Bronchial epithelial cell (primary cell): ENCODE measurements at places on chromosomes 7 and 10.
A peak's percentile ranks its signal among the peaks of the same experiment; 100 is the strongest.

DNA sequence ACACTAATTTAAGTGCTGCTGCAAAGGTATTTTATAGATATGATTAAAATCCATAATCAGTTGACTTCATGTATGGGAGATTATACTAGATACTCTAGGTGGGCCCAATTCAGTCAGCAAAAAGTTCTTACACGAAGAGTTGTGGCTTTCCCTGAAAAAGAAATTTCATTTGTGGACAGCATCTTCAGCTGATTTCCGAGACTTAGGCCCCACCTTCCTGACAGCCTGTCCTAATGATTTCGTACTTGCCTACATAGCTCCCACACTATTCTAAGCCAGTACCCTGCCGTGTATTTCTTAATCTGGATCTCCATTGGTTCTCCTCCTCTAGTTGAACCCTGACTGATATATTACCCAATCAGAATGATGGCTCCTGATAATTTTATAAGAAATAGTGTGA lies 297.9 kb downstream of the EXOC4 start:
- DNase-seq = no peak

DNA sequence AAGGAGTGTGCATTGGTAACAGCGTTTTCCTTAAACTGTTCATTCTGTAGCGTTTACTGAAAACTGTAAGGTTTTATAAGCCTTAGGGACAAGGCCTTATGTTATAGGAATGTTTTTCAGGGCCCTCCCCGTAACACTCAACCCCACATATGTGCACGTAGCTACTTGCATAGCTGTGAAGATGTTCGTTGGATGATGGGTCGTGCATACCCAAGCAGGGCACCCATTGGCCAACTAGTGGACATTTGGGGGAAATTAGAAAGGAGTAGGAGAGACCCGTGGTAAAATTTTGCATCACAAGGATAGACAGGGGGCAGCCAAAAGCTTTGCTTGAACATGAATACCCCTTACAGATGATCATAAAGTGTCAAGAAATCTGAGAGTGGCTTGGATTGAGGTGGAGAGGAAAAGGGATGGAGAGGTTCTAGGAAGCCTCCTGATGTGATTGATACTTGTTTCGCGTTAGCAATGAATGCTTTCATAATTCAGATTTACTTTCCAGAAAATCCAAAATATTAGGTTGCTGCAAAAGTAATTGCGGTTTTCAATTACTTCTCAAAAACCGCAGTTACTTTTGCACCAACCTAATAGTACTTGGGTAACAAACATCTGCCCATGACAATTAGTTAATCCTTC lies 878 bp downstream of the SEC61A2 start:
- peak; percentile 70 for DNase-seq

DNA sequence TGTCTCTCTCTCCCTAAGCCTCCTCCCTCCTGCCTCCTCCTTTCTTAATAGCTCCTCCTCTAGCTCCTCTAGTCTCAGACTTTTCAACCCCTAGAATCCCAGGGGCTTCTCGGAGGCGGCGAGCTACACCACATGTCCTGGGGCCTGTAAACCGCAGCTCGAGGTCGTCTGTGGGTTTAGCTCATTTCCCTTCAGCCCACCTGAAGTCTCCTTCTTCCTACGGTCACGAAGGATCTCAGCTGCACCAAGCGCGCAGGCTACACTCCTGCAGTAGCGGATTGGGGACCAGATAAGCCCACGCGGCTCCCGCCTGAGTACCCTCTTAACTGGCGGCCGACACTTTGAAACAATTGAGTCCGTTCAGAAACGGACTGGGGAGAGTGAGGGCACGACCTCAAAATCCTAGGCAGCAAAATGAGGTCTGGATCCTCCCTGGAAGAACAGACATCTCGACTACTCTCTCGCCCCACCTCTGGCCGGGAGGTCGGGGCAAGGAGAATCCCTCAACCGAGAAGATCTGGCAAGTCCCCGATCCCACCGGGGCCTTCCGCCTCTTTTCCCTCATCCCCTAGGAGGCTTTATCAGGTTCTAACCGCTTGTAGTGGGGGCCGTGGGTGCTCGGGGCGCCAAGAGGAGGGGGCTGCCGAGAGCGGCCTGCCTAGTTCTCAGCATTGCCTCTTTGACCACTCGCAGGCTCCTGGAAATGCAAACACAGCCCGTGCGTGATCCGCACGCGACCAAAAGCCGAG lies 1.3 kb upstream of the SORCS3 start:
- no peak for DNase-seq

DNA sequence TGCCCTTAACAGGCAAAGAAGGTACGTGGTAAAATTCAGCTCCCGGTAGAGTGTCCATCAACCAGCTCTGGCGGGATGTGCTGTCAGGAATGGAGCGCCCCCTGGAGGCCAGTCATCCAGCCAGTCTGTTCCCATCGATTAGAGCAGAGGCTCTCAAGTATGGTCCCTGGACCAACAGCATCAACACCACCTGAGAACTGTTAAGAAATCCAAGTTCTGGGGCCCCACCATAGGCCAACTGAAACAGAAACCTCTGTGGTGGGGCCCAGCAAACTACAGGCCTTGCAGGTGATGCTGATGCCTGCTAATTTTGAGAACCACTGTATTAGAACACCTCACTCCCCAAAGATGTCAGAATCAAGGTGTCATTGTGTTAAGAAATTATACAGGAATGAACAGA lies 109.2 kb downstream of the DPY19L1 start:
- DNase-seq = peak; percentile 23

GRCh38 chr10:6198171-6198570 lies 4.6 kb upstream of the PFKFB3 start:
- DNase-seq = no peak

- DNase-seq = peak; percentile 78
Measured at GRCh38 chr7:112420236-112420861, 29.9 kb upstream of the IFRD1 start.

- DNase-seq = peak; percentile 26
Measured at GRCh38 chr7:55250313-55250712, 114.8 kb upstream of the LANCL2 start.

- DNase-seq = no peak
Measured at GRCh38 chr10:51564896-51565510, 134.4 kb downstream of the CSTF2T start.

GRCh38 chr10:17836942-17837341 lies 27.8 kb downstream of the MRC1 start:
- peak; percentile 59 for DNase-seq

DNA sequence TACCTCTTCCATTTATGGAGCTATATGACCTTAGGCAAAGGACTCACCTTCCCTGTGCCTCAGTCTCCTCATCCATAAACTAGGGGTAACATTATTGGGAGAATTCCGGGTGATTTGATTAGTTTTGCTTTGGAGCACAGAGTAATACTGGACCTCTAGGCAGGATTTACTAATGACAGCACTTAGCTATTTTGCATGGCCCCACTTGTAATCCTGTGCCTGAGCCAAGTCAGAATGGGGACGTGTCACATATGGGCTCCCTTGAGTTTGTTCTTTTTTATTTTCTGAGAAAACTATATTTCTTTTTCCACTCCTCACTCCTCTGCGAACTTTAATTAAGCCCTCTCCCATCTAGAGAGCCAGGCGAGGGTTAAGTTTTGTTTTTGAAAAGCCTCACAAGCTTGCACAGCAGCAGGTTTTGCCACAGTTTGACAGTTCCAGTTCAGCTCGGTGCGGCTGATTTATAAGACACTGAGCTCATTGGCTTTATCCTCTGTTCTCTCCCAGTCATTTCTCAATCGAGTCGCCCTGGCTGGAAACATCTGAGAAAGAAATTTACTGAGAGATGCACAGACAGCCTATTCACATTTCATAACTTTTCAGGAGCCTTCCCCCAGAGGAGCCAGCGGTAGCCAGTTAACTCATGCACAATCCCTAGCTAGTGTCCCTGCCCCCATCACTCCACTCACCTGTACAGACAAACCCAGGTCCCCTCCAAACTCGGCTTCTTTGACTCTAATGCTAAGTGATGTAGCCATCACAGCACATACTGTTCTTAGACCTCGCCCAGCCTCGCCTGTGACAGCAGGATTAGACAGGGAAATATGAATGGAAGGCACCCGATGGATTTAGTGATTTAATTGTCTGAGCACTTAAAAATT lies 441.9 kb upstream of the NPVF start:
- peak; percentile 1 for DNase-seq

- DNase-seq = no peak
Measured at GRCh38 chr7:51011710-51012350, 229.1 kb upstream of the GRB10 start.

DNA sequence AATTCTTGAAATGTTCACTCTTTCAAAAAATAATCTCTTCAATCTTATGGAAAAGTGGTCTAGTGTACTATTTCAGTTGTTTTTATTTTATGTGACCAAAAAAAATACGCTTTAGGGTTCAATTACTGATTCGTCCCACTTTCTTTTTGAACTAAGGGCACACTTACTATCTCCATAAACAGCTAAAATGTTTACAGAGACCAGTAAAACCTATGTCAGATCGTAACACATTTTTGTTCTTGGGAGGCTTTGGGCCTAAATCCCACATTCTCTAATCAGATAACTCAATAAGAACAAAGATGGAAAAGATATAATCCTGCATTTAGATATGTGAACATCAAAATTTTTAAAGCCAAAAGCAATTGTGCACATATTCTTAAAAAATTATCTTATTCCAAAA lies 29.8 kb upstream of the EPC1 start:
- DNase-seq = no peak

- no peak for DNase-seq
Measured at GRCh38 chr10:33482486-33482885, 148.0 kb upstream of the NRP1 start.

DNA sequence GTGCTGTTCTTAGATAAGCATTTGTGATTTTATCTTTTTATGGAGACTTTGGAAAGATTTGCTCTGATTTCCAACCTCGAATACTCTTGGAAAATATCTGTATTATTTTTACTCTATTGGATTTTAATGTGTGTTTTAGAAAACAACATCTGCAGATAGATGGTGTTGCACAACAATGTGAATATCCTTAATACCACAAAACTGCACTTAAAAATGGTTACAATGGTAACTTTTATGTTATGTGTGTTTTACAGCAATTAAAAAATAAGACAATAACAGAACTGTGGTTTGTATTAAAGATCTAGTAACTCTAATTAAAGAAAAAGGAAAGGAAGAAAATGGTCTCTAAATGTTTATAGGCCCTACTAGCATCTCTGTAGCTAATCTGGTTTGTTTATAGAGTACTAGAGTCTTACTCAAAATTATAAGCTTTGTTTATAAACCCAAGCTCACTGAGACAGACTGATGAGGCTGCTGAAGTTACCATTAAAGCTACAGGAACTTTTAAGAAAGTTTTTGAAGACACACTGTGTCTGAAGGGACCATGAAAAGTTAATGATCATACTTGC lies 74.6 kb upstream of the CC2D2B start:
- no peak for DNase-seq

GRCh38 chr10:58665361-58665760 lies 152.7 kb downstream of the BICC1 start:
- peak; percentile 21 for DNase-seq
